ENCODE measurements at places on chromosomes 12 and 14.
A peak's percentile ranks its signal among the peaks of the same experiment; 100 is the strongest.

- DNase-seq, result peak; percentile 95
Observed at GRCh38 chr12:121795034-121795968, 1.8 kb upstream of the RHOF start.

DNA sequence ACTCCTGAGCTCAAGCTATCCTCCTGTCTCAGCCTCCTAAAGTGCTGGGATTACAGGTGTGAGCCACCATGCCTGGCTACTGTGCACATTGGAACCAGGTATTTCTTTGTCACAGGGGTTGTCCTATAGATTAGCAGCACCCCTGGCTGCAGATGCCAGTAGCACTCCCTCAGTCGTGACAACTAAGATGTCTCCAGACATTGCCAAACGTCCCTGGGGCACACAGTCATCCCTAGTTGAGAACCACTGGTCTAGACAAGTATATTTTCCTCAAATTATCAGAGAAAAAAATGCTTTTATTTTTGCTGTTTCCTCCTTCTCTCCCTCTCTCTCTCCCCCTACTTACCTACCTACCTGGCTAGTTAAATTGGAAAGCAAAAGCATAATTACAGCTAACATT is 17.9 kb upstream of the P2RX7 start:
- DNase-seq, result no peak

DNA sequence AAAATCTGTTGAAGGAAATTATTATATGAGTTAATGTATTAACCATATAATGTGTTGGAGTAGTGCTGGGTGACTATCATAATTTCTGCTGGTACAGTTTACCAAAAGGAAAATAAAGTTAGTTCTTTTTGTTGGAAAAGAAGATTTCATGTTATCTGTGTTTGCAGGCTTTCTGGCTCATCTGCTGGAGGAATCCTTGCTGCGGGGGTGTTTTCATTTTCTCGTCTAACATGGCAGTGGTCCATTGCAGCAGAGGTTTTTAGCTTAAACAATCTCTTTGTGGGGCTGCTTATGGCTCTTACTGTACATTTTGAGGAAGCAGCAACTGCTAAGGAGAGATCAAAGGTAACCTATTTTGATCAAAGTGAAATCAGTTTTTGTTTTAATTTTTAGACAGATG is 24.1 kb downstream of the TMEM260 start:
- no peak for DNase-seq

DNA sequence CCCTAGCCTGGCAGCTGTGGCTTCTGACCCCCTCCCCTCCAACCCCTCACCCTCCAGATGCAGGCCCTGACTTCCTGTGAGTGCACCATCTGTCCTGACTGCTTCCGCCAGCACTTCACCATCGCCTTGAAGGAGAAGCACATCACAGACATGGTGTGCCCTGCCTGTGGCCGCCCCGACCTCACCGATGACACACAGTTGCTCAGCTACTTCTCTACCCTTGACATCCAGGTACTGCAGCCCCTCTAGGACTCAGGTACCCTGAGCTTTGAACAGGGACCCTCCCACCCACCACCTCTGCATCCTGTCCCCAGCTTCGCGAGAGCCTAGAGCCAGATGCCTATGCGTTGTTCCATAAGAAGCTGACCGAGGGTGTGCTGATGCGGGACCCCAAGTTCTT is 6.0 kb upstream of the IRF9 start:
- DNase-seq, result no peak

DNA sequence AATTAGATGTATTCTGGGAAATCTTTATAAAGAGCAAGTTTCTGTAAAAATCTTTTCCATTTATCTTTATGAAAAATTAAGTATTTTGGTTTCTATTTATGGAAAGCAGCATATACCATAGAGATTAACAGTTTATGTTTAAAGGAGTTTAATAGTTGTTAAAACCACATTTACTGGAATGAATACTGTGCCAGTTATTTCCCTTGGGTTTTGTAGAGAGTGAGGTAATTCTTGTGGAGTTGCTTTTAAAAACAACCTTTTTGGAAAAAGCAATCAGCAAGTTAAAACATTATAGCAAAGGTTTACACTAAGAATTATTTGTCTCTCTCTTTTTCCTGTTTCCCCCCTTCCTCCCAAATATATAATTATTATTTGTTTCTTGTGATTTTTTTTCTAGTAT is 34.9 kb downstream of the AEBP2 start:
- DNase-seq, result no peak

DNA sequence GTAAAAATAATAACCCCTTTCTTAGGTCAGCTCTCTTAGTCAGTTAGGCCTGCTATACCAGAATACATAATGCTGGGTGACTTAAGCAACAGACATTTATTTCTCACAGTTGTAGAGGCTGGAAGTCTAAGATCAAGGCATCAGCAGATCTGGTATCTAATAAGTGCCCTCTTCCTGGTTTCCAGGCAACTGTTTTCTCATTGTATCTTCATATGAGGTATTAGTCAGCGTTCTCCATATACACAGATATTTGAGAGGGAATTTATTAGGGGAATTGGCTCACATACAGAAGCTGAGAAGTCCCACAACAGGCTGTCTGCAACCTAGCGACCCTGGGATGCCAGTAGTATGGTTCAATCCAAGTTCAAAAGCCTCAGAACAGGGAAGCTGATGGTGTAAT is 896.0 kb downstream of the GALC start:
- no peak for DNase-seq

GRCh38 chr14:80428171-80428570 is 216.9 kb upstream of the DIO2 start:
- DNase-seq, result no peak

GRCh38 chr12:46082490-46083200 is 92.3 kb upstream of the SCAF11 start:
- DNase-seq, result no peak

GRCh38 chr12:77842430-77842829 is 11.7 kb downstream of the NAV3 start:
- DNase-seq, result no peak

GRCh38 chr14:72961579-72962335 is 35.5 kb downstream of the DCAF4 start:
- DNase-seq, result no peak

GRCh38 chr12:53205747-53206419 is 1.2 kb downstream of the ITGB7 start:
- peak; percentile 89 for DNase-seq

DNA sequence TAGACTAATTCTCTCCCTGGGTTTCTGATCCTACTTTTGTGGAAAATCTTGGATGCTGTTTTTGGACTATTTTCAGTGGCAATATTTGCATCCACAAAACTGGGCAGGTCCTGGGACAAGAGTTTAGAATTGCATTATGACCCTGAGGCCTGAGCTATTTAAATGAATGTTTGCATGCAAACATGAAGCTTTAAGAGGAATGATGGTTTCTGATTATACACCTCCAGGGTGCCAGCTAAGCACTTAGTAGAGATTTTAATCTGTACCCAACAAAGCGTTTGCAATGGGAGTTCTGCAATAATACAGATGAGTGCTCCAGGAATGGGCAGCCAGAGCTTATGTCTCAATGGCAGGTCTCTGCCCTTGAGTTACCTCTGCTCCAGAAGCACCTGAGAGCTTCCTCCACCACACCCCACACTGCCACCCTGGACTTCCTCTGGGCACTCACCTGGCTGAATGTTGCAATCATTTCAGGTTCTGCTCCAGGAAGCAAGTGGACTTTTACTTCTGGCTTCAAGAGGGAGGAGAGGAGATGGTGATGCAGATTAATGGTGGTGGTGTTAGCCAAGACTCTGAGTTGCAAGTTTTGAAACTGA is 6.0 kb upstream of the SPTLC2 start:
- DNase-seq, result no peak

DNA sequence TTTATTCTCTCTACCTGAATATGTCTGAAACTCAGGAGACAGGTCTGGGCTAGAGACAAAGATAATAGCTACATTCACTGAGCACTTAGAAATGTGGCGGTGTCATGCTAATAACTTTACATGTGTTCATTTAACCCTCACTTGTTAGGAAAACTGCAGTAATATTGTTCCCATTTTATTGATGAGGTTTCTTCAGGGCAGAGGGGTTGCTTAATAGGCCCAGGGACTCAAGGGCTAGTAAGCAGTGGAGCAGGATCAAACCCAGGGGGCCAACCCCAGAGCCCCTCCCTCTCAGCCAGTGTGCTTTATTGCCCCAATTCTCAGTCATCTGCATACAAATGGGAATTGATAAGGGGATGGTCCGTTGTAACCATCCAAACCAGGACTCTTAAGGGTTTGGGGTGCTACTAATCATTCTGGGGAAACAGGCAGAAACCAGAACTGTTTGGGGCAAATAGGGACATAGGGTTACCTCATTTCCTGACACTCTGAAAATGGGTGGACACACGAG is 142.8 kb upstream of the AMIGO2 start:
- DNase-seq, result no peak

GRCh38 chr12:109542876-109543275 is 30.4 kb downstream of the MMAB start:
- no peak for DNase-seq

DNA sequence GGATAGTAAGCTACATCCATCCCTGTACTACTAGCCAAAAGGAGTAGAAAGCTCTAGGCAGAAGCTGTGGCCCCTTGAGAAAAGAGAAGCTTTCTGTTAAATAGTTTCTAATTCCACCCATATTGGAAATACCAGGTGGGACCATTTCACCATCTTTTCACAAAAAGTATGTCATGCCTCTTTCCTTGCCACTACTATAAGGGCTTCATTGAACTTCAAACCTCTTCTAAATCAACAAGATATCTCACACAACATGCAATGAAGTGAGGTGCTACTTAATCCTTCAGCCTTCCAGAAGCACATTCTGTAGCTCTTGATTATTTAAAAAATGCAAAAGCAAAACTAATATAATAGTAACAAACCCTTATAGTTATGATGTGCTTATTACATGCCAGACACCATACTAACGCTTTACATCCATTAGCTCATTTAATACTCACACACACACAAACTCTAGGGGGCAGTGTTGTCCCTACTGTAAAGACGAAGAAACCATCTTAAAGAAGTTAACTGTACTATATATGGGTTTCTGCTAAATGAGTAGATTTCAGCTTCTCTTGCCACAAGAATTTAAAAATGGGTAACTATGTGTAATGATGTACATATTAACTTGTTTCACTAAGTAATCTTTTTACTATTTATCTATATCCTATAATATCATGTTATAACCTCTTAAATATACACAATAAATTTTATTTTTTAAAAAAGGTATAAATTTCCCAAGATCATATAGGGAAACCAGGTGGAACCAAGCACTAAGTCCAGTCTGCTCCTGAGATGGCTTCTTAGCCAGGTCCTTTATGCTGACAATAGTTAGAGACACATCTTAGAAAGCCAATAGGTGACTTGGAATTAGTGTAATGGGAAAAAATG is 124.4 kb downstream of the RPS29 start:
- DNase-seq, result peak; percentile 79

GRCh38 chr14:100607611-100607956 is 20.4 kb upstream of the BEGAIN start:
- no peak for DNase-seq

- DNase-seq, result no peak
Observed at GRCh38 chr14:95222870-95223398, 65.6 kb upstream of the DICER1 start.

- DNase-seq, result peak; percentile 80
Observed at GRCh38 chr12:123237646-123238329, 4.6 kb downstream of the MTRFR start.

GRCh38 chr12:47114481-47114892 is 34.7 kb upstream of the AMIGO2 start:
- no peak for DNase-seq

GRCh38 chr14:63039866-63040265 is 5.4 kb downstream of the KCNH5 start:
- peak; percentile 18 for DNase-seq

- DNase-seq, result no peak
Observed at GRCh38 chr12:26715232-26715631, 117.8 kb downstream of the ITPR2 start.

GRCh38 chr12:106918746-106919145 is 37.0 kb upstream of the TMEM263 start:
- peak; percentile 60 for DNase-seq

- DNase-seq, result peak; percentile 39
Observed at GRCh38 chr12:115375186-115375991, 691.4 kb upstream of the TBX3 start.

DNA sequence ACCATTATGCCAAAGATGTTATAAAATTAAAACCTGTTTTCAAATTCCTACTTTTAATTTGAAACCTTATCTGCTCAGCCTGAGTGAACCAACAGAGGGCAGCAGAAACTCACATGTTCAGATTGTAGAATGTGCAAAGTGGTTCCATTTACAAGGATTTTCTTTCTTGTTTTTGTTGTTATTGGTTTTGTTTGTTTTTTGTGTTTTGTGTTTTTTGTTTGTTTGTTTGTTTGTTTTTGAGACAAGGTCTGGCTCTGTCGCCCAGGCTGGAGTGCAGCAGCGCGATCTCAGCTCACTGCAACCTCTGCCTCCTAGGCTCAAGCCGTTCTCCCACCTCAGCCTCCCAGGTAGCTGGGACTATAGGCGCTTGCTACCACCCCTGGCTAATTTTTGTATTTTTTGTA is 22.8 kb upstream of the GARIN2 start:
- peak; percentile 47 for DNase-seq

GRCh38 chr14:96634481-96634880 is 132.3 kb downstream of the PAPOLA start:
- DNase-seq, result no peak

GRCh38 chr12:93520454-93520853 is 52.0 kb upstream of the SOCS2 start:
- DNase-seq, result no peak

DNA sequence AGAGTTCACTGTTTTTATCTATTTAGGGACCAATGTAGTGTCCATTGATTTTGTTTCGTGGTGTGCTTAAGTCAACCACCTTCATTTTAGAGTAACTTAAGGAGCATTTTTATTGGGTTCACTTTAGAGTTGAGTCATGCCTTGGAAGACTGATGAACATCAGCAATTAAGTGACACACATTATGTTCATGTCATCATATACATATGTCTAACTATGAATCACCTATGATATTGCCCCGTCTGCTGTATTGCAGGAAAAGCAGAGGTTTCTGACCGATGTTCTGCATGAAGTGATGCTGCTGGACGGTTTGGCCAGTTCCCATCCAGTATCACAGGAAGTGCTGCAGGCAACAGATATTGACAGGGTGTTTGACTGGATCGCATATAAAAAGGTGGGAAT is 227.1 kb downstream of the TRHDE start:
- no peak for DNase-seq

- no peak for DNase-seq
Observed at GRCh38 chr14:105138551-105139111, 29.9 kb downstream of the JAG2 start.

- no peak for DNase-seq
Observed at GRCh38 chr12:72102150-72102549, 163.5 kb downstream of the TPH2 start.

DNA sequence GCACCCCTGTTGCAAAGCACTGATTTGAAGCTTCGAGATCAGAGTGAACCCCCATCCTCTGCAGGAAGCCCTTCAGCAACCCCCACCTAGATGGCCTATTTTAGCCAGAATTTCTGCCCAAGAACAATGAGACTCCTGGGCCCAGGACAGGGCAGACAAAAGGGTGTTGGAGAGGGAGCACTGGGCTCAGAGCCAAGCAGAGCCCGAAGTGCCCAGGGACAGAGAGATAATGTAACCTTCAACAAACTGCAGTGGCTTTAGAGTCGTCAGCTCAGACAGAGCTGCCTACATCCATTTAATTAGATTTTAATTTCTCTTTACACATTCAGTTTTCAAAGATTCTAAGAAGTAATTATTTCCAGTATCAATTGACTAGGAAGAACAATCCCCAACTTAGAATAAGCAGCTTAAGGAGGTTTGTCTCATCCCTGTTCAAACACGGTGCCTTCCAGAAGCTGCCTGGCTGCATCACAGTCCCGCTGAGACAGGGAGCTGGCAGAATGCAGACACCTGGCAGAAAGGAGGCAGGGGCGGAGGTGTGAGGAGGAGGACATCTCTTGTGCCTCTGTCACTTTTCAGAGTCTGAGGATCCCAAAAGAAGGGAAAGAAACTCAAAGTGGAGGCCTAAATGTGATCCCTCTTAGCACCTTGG is 504.9 kb upstream of the CCDC196 start:
- no peak for DNase-seq
